ENCODE measurements at places on chromosomes 11 and 22.

DNA sequence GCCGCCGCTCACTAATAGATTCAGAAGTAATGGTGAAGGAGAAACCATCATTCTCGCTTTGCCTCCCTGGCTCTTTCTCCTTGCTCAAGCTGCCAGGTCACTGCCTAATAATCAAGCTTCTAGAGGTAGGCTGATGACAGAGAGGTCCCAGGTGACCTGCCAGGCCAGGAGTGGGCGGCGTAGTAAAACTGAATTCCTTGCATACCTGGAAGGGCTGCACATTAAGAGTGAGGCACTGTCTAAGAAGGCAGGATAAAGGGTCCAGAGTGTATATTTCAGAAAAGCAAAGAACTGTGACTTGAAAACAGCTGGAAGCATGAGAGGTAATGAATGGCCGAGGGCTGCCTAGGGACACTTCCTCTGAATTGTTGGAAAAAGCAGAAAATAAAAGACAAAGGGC, 4.1 kb downstream of the SYT13 start:
- no peak for DNase-seq

DNA sequence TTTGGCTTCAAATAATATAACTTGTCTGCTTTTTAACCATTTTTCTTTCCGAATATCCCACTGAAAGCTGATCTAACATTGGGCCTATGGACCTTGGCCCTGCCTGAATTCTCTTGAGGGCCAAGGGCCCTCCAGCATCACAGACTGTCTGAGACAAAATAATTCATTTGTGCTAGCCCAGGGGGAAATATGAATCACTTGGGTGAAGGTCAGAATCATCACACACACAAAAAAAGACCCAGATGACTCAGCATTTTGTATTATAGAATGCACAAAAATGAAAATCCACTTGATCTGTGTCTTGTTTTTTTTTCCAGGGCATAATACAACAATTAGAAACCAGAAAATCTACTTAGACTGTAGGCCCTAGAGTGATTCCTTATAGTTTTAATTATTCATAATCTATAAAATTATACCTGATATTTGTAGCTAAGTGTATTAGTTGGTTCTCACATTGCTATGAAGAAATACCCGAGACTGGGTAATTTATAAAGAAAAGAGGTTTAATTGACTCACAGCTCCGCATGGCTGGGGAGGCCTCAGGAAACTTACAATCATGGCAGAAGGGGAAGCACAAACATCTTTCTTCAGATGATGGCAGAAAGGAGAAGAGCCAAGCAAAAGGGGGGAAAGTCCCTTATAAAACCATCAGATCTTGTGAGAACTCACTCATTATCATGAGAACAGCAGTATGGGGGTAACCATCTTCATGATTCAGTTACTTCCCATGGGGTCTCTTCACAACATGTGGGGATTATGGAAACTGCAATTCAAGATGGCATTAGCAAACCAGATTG, 15.6 kb upstream of the RDX start:
- DNase-seq, result no peak

GRCh38 chr11:720642-721246, 14.7 kb downstream of the EPS8L2 start:
- DNase-seq, result no peak

DNA sequence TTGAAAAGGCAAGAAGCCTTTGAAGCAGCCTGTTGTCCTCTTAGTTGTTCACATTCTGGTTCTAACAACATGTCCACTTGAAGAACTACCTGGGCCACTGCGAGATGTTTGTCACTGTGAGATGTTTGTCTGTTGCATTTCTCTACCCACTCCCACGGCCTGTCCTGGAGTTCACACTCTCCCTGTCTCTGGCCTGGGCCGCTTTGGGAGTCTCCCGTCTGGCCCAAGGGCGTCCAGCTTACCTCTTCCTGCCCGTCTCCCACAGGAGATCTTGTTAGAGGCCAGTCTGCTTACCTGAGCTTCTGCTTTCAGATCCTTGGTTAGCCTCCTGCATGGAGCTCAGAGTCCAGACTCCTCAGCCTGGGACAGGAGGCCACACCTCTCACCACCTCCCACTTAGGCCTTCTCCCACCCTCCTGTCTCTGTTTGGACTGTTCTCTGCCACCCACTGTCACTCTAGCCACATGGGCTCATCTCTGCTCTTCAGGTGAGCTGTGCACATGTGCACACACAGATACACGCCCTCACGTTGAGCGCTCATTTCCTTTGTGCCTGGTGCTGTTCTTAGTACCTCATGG, 66.0 kb downstream of the TBC1D22A start:
- no peak for DNase-seq

DNA sequence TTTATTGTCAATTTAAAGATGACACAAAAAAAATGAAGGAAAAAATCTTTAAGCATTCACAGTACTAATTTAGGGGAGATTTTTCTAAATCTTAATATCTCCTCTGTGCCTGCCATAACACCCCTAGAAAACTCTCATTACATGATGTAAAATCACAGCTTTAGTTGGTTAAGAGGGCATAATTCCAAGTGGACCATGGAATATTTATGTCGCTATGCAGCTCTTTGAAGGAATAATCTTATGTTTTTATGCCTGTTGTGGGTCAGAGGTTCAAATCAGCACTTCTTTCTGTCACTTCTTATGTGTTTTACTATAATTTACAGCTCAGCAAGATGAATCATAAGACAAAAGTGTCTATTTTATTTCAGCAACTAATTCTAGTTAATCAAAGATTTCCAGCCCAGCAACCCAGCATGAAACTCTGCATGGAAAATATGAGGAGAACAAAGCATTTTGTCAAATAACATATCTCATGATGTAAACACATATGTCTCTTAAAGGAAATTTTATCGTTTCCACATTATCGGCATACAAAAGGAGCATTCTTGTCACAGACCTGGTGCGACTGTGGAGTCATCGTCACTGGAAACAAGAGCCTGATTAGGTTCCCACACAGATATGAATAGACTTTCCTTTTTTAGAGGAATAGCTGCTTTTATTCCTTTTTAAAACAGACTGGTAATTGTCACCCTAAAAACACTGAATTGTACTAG, 274.8 kb downstream of the SOX6 start:
- no peak for DNase-seq

GRCh38 chr22:39933741-39934140, 26.5 kb upstream of the TMA7B start:
- DNase-seq, result no peak

DNA sequence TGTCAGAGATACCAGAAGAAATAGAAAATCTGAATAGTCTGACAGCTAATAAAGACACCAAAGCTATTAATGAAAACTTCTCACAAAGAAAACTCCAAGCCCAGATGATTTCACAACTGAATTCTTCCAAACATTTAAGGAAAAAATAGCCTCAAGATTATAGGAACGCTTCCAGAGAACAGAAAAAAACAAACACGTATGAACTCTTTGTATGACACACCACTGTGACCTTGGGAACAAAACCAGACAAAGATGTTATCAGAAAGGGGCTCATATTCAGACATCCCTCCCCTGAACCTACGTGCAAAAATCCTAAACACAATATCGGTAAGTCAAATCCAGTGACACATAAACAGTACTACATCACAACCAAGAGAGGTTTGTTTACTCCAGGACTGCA, 23.5 kb downstream of the CERK start:
- no peak for DNase-seq

DNA sequence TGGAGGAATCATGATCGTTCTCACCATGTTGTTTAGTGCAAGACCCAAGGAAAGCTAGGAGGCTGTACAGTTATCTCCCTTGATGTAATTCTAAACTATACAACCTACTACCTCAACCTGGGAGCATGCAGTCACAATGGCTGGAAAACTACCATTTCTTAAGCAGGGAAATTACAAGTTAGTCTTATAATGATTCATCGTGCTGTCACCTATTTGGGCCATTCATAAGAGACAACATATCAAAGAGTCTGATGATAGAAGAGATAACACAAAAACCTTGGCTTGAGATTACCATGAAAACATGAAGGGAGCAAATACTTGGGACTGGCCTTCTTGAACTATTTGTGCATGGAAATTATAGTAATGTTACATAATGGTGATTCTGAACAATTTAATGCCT, 30.5 kb upstream of the BLID start:
- DNase-seq, result no peak

DNA sequence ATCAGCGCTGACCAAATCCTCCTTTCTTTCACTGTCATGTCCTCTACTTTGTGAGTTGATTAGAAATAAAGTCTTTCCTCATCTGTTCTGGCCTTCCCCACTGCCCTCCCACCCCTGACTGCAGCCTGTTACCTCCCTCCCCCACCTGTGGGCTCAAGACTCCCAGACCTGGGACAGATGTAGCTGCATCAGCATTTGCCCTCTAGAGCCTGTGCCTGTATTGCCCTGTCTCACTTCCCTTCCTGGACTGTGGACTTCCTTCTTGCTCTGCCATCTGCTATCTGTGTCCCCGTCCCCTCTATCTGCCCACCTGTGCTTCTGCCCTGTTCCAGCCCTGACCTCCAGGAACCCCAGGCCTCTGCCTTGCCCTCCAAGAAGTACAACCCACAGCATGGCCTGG, 122.5 kb downstream of the GALNT18 start:
- no peak for DNase-seq

DNA sequence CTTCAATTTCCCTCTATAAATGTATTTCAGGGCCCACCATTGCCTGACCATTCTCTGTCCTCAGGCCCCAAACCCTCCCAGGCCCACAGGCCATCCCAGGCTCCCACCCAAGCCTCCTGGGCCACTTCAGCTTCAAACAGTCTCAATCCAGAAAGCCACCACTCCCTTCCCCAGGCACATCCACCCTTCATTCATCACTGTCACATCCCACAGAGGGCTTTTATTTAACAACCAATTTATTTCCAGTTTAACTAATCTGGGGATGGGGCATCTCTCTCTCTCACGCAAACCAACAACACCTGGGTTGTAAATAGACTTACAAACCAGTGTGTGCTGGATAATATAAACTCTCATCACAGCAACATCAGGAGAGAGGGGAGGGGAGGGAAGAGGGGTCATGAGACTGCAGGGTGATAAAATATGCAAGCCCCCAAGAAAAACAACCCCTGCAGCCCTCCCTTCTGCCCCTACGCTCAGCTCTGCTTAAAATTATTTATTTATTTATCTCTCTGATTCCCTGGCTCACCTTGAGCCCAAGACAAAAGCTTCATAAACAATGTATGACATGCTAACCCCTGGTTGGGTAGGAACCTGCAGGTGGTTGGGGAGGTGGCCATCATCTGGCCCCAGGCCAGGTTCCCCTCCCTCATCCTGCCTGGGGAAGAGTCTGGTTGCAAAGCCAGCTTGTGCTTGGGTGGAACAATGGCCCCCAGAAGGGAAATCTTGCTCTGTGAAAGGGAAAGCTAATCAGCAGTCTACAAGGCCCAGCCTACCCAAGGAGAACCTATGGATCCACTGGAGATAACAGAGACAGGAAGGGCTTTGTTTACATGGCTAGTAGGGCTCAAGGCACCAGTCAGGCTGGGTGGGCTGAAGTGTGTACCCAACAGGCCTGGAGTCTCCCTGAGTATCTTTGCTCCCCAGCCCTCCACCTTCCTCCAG, 359.2 kb downstream of the BUD13 start:
- DNase-seq, result no peak

DNA sequence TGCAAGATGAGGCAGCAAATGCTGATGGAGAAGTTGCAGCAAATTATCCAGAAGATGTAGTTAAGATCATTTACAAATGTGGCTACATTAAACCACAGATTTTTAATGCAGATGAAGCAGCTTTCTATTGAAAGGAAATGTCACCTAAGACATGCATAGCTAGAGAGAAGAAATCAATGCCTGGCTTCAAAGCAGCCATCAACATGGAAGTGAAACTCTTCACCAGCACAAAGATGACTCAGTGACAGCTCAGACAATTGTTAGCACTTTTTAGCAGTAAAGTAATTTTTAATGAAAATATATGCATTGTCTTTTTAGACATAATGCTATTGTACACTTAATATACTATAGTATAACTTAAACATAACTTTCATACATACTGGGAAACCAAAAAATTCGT, 71.4 kb downstream of the FANCF start:
- no peak for DNase-seq

- no peak for DNase-seq
Observed at GRCh38 chr11:66428933-66429332, 8.1 kb downstream of the NPAS4 start.

DNA sequence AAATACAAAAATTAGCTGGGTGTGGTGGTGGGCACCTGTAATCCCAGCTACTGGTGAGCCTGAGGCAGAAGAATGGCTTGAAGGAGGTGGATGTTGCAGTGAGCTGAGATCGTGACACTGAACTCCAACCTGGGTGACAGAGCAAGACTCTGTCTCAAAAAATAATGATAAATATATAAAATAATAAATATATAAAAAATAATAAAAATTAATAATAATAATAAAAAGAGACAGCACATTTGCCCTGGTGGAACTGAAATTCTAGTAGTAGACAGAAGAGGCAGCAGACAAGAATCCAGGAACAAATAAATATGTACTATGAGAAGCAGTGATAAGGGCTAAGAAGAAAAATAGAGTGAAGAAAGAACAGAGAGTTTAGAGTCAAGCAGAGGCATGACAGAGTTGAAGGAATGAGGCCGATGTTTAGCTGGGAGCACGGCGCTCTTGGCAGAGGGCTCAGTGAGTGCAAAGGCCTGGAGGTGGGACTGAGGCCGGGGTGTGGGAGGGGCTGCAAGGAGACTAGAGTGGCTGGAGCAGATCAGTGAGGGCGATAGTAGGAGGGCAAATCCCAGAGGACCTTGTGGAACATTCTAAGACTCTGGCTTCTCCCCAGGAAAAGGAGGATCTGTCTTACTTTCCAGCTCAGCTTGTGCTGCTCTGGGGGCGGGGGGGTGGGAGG, 410.3 kb downstream of the MN1 start:
- no peak for DNase-seq

- no peak for DNase-seq
Observed at GRCh38 chr11:5486421-5486820, 2.1 kb upstream of the OR52D1 start.

DNA sequence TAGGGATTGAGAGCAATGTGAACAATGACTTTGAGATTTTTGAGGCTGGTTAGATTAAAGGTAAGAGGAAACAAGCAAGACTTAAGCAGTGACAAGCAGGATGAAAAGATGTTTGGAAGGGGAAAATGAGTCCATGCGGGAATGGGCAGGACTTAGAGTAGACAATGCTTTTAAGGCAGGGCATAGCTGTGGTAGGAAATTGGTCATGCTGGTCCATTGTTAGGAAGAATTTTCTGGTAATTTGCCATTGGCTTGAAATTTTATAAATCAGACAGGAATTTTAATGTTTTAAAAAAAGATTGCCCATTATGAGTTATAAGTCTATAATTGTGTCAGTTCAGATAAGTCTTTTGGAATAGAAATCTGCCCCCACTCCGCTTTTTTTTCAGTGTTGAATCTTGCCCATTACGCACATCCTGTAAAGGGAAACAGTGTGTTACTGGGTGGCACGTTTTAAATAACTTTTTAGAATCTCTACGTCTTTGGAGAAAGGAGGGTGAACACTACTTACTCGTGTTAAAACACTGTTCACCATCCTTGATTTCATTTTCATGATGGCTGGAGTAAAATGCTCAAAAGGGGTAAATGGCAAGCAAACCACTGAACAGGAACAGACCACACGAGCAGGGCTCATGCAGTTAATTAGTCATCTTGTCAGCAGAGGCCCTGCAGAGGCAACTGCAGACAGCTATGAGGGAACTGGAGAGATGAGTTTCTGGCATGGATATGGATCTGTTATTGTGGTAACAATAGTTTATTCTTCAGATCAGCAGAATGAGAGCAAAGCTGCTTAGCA, 25.0 kb downstream of the SWAP70 start:
- no peak for DNase-seq

All from NCI-H446 (cell line).